GM23248 (cell line): ENCODE measurements at places on chromosomes 7 and 10.

DNA sequence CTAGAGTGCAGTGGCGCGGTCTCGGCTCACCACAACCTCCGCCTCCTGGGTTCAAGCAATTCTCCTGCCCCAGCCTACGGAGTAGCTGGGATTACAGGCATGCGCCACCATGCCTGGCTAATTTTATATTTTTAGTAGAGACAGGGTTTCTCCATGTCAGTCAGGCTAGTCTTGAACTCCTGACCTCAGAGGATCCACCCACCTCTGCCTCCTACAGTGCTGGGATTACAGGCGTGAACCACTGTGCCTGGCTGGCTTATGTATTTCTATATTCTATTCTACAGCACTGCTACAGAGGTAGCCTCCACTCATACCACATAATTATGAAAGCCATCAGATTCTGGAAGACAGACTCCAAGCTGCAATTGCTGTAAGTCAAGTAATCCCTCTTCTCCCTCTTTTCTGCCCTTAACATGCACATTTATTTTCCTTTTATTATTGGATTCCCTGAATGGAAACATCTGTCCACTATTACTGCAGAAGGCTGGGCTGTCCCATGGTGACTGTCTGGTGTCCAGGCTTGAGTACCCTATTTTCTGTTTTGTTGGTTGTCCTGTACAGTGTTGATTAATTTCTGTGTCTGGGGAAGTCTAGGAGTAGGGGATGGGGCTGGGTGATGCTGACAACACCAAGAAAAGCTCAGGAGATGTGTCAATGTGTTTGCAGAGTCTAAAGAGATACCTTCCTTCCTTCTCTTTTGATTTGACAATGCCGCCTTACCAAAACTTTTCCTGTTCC, 5.8 kb upstream of the ZNF487 start:
- no peak for DNase-seq

GRCh38 chr7:112022128-112022527, 184.1 kb downstream of the DOCK4 start:
- DNase-seq: no peak

- DNase-seq: peak; percentile 64
Observed at GRCh38 chr10:113858541-113858940, 4.1 kb downstream of the NHLRC2 start.

DNA sequence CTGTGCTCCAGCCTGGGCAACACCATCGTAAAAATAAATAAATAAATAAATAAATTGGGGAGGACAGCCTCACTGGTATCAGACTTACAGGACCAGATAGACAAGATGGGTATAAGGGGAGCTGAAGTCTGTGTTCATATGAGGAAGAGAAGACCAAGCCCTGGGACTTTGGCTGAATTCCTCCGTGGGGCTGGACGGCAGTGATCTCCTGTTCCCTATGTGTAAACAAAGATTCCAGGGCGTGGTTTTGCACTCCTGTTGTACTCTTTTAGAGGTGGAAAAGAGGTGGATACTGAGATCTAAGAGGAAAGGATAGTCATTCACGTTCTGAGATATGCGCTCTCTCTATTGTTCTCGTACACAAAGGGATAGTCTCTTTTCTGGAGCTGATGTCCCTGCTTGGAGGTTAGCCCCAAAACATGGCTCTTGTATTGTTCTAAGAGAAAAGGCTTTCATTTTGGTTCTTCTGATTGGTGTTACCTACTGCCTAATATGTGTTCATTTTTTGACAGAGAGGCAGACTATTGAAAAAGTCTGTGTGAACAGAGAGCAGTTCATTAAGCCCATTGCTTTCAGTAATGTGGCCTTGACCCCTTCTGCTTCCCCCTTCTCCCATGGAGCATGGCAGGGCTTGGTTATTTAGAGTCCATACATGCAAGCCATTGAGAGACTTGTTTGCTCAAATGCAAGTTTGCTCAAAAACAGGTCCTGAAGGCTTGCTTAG, 12.3 kb downstream of the KCTD7 start:
- DNase-seq: no peak
